ENCODE measurements at places on chromosomes 1 and 21. TPM values are rescaled to one million over a fixed set of nuclear protein-coding genes. Genes with fewer than 3 reads are reported as not detected.

DNA sequence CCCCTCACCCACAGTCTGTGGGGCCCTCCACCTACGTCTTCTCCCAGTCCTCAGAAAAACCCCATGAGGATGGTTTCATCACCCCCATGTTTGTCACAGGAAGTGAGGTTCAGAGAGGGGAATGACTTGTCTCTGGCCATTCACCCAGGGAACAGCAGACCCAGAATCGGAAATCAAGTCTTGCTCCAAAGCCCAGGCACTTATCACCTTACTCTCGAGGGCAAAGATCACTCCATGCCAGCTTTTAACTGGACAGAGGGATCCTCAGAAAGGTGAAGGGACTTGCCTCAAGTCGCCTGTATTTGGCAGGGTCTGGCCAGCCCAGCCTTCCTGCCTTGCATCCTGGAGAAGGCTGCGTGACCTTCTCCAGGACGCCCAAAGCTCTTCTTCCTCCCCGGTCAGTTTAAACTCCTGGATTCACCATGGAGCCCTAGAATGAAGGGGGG is 57.9 kb upstream of the SSBP3 start:
- DNase-seq = no peak

DNA sequence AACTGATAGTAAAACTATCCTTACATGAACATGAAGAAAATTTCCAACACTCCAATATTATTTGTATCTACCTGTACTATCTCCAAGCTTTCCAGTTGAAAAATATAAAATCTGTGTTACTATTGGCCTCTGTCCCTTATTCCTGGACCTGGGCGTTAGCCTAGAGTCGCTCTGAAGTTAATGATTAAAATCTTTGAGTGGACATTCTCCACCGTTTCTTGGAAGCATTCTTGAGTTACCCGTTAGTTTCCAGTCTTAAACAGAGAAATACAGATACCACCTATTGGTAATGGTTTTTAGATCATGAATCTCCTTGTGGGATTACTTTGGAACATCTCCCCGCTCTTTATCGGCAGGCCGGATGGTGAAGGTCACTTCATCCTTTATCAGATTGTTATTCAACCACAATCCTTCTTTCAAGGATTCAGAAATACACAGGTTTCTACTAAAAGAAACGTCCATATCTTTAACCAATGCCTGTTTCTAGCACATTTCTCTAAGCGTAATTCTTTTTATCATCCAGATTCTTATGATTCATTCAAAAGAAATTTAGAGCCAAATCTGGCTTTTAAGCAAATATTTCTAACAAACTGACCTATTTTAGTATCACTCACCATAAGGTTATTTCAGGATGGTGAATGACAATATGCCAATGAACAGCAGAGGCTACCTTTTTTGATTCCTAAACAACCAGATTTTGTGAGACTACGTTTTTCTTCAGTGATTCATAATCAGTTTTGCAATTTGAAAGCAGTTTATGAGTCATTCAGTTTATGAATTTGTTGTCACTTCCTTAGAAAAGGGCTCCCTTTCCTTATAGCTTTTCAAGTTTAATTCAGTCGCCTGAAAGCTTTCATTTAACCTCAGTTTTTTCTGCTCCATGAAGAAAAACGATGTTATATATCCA is 70.2 kb upstream of the ERRFI1 start:
- DNase-seq = no peak

GRCh38 chr1:210218047-210218446 is 14.5 kb upstream of the SERTAD4 start:
- no peak for DNase-seq

DNA sequence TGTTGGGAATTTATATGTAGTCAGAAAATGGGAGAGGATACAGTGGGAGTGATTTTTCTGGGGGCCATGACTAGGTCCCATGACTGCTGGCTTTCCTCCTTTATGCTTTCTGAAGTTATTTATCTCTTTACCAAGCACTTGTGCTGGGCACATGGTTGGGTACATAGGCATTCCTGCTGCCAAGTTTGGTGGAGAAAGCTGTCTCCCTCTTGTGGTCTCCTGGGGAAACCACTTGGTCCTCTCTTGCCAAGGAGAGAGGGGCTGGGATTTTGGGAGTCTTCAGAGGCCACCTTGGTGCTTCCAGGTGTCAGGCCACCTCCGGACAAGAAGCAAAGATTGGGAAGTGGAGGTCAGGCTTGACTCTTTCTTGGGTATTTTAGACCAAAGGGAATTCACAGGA is 120.2 kb upstream of the KCNE2 start:
- no peak for DNase-seq

DNA sequence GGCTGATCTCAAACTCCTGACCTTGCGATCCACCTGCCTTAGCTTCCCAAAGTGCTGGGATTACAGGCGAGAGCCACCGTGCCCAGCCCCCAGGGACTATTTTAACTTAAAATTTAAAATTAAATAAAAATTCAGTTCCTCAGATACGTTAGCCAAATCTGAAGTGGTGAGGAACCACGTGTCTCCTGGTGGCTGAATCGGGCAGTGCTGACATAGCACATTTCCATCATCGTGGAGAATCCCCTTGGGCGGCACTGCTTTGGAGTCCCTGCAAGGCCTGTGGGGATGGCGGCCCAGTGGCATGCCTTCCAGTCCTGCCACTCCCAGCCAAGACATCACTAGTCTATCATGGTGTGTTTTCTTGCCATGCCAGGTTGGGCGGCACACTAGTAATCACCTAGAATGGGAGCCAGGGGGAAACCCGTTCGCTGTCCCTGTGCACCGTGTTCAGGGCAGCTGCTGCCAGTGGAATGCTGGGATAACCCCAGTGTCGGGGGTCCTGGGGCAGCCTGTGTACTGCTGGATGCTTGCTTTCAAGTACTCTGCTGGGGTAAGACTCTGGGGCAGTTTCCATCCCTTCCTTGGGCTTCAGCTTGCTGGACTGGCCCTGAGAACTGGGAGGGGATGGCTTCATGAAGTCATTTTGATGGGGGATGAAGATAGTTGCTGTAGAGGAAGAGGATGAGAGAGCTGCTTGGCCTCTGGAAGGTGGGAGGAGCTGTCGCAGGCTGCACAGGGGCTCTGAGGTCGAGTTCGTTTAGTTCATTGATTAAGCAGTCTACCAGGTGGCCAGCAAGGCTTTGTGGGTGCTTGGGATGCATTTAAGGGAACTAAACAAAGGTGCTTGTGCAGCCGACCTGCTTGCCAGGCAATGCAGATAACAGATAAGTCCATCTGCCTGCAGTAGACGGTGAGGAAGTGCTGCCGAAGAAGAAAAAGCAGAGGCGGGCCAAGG is 4.6 kb downstream of the ZBTB48 start:
- no peak for DNase-seq

GRCh38 chr1:50852889-50853288 is 107.2 kb downstream of the FAF1 start:
- no peak for DNase-seq

Gene GJA5
- total RNA-seq = 8.1 TPM

Gene ORC1
- total RNA-seq = 0.22 TPM

Gene CFAP45
- total RNA-seq = 1.2 TPM

Gene HES4
- 27.4 TPM for total RNA-seq
